ENCODE measurements at places on chromosomes 5 and 9. TPM values are rescaled to one million over a fixed set of nuclear protein-coding genes. Genes with fewer than 3 reads are reported as not detected.

RGS7BP gene
- 10.8 TPM for total RNA-seq

IL9 gene
- not detected for total RNA-seq

PTPRD gene
- 103 TPM for total RNA-seq

DMRT3 gene
- 4.5 TPM for total RNA-seq

ANKRD34B gene
- 0.24 TPM for total RNA-seq

ENTPD8 gene
- total RNA-seq: 0.08 TPM

CERCAM gene
- 51.4 TPM for total RNA-seq

PCDHGA12 gene
- total RNA-seq: 2.2 TPM

CARTPT gene
- not detected for total RNA-seq

BAAT gene
- 0.33 TPM for total RNA-seq

CD180 gene
- 0.16 TPM for total RNA-seq

FAT2 gene
- 0.38 TPM for total RNA-seq

ADAMTS2 gene
- total RNA-seq: 0.31 TPM

ALDOB gene
- total RNA-seq: 0.36 TPM

PLCXD3 gene
- total RNA-seq: 0.26 TPM

TMEM215 gene
- 0.42 TPM for total RNA-seq

FAM151B gene
- 2.1 TPM for total RNA-seq

EIF4E1B gene
- 0.32 TPM for total RNA-seq

SPATA31C1 gene
- 0.32 TPM for total RNA-seq

SYNPO gene
- 7.3 TPM for total RNA-seq

NXNL2 gene
- total RNA-seq: 0.18 TPM

SHISAL2B gene
- total RNA-seq: 0.68 TPM

CDK9 gene
- 20.4 TPM for total RNA-seq
